IPS-NIHi11 (cell line): ENCODE measurements at places on chromosomes 3 and 15.

DNA sequence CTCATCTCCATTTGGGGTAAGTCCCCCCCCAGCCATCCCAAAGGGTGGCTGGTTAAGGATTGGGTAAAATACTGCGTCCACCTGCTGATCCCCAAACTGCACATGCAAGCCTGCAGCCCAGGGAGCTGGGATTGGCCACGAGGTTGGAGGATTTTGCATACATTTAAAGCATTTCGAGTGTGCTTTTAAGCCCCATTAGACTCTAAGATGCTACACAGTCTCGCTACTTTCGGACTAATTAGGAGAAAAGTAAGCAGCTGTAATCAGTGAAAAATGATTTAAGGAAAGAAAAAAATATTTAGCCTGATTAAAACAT lies 23.9 kb downstream of the SLC6A6 start:
- no peak for DNase-seq

GRCh38 chr3:196232154-196232881 lies 16.0 kb downstream of the SLC51A start:
- DNase-seq, result no peak

GRCh38 chr3:144102421-144102820 lies 130.8 kb downstream of the DIPK2A start:
- no peak for DNase-seq

DNA sequence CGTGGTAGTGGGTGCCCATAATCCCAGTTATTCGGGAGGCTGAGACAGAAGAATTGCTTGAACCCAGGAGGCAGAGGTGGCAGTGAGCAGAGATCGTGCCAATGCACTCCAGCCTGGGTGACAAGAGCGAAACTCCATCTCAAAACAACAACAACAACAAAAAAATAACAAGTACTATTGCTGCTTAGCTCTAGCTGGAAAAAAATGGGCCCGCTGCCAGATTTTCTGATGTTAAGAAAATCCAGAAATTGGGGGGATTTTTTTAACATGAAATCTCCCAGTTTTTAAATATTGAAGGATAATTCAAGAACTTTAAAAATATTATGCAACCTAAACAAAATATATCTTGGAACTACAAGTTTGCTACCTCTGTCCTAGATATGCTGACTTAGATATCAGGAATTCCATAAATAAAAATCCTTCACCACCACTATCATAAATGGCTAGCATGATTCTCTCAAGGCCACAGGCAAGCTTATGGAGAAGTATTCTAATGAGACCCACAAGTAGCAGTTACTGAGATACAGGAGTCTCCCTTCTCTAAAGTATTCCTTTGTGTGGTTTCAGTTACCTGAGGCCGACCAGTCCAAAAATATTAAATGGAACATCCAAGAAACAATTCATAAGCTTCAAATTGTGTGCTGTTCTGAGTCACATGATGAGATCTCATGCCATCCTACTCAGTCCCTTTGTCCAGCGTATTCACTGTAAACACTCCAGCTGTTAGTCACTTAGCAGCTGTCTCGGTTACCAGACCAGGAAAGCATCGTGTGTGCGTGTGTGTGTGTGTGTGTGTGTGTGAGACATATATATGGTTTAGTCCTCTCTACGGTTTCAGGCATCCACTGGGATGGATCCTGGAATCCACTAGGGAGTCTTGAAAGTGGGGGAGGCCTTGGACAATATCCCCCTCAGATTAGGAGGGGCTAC lies 277.2 kb downstream of the TBL1XR1 start:
- no peak for DNase-seq

DNA sequence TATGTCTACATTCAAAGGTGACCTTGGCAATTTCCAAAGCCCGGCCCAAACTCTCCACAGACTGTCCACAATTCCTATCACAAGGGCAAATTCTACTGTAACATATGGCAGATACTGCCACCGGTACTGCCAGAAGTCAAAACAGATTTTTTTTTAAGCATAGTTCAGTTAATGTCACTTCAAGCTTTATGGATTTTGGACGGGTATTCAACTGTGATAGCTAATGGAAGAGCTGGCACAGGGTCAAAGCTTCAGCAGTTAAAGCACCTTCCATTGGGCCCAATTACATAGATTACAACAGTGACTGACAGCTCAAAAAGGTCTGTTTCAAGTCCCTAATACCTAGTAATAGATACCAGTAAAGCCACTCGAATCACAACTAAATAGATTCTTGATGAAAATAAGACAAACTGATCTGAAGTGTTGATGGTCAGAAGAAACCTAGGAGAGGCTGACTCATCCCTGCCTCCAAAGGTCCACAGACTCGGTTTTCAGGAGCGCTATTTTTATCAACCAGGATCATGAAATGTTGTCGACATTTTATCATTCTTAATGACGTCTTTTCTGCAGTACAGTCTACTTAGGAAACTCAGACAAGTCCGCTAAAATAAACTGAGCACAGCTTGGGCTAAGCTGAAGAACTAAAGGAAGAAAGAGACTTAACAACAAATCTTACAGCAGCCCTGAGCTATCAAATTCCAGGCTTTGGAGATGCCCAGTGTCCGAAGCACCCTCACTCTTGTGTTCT lies 38.7 kb downstream of the ANXA2 start:
- no peak for DNase-seq

- DNase-seq, result no peak
These were observed 74.9 kb downstream of the OCA2 start for GRCh38 chr15:28023933-28024888.

DNA sequence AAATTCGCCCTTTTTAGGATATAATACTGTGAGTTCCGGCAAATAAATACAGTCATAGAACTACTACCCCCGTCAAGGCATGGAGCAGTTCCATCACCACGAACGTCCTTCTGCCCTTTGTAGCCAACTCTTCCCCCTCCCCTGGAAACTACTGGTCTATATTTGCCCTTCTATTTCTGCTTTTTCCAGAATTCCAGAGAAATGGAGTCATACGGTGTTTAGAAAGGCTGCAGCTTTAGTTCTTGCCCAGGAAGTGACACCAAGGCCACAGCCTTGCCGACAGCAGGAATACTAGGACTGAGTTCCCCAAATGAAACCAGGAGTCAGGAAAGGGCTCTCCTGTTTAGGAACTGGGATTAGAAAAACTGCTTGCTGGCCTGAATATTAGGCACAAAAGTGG lies 291.2 kb downstream of the FAM43A start:
- DNase-seq, result no peak

DNA sequence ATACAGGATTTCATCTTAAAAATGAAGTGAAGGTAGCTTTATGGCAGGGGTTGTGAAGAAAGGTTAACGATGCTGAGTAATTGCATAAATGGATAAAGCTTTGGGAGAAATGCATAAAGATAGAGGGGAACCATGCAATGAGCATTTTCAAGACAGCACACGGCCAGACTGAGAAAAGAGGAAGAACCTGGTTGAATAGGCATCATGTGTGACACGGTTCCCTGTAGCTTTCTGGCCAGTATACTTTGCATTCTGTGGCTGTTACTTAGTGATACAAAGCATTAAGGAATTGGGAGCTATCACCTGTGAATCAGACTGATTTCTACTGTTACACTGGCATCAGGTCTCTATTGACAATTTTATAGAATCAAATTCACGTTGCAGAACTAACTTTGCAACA lies 33.3 kb downstream of the NR2C2 start:
- no peak for DNase-seq

DNA sequence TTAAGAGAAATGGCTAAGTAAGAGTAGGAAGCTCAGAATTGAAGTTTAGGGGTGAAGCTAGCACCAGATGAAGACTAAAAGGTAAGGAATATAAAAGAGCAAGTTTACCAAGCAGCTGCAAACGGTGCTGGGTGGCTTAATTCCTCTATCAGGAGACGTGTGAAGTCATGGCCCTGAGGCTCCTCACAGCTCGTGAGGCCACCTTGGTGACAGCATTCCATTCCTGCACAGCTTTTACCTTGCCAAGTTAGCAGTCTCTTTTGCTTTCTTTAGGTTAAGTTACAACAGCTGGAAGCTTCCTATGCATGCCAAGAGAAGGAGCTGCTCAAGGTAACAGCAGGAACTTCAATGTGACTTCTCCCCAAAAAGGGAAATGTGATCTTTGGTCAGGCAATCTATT lies 6.4 kb downstream of the TMCO5A start:
- no peak for DNase-seq

DNA sequence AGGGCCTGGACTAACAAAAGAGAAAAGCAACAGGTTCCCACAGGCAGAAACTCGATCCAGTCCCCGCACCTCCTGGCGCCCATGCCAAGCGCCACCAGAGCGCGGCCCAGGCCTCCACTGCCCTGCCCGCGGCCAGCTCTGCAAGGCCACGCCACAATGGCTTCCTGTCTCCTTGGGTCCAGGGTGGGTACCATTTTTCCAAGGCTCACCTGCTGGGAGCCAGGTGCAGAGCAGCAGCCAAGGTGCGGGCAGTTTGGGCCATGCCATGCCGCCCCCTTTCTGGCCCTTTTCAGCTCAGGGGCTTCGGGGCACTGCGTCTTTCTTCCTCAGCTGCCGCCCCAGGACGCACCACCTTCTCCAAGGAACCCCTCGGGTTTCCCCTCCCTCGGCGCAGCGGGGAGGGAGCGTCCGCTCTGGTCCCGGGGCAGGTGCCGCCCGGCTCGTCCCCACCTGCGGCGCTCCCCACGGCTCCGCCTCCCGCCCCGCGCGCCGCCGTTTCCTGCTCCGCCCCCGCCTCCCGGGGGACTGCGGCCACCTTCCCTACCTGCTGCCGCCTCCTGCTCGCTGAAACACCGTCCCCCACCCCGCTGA lies at the start of gene ILDR1:
Gene ILDR1, minus strand, starts transcription at position 437 of the 591 bp plus-strand sequence. Its CDS starts 170 bp downstream, at position 267.
- peak; percentile 84 for DNase-seq

GRCh38 chr3:194326968-194327217 lies 24.2 kb downstream of the CPN2 start:
- no peak for DNase-seq

GRCh38 chr3:38047896-38048295 lies 8.9 kb downstream of the DLEC1 start:
- DNase-seq, result no peak

GRCh38 chr3:127013758-127014535 lies 31.0 kb downstream of the PLXNA1 start:
- no peak for DNase-seq

GRCh38 chr3:45865563-45865962 lies 20.8 kb upstream of the CCR9 start:
- no peak for DNase-seq

GRCh38 chr3:6935970-6936369 lies 75.1 kb downstream of the GRM7 start:
- no peak for DNase-seq

DNA sequence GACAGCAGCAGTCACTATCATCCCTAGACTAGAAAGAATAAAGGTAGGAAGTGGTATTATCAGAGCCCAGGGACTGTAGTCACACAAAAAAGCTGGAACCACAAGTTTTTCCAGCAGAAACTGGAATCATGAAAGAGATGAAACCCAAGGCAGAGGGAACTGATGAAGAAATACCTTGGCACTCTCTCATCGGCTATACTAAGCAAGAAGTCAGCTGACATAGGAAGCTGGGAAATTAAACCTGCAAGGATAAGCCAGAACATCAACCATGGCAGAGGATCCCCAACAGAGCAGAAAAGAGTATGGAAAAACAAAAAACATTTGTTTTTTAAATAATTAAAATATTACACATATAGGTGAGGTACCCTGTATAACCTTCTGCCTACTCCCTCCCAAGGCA lies 86.5 kb downstream of the AQR start:
- DNase-seq, result no peak

- no peak for DNase-seq
These were observed 13.6 kb upstream of the DAG1 start for GRCh38 chr3:49456466-49456865.

DNA sequence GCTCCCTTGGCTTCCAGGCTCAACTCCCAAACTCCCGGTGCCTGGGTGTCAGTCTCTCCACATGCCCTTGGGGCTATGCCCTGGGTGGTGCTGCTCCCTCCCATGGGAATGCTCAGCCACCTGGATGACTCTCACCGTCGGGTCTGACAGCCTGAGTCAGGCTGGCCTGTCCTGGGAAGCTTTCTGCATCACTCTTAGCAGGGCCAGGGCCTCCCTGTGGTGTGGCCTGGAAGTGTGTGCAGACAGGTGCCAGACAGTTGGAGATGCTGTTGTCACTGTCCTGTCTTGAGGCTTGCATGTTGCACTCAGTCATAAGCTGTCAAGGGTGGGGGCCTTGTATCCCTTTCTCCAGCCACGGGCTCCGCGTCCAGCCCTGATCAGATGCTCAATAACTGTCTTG lies 71.7 kb downstream of the GABRG3 start:
- no peak for DNase-seq

- no peak for DNase-seq
These were observed 64.5 kb upstream of the LRIG1 start for GRCh38 chr3:66565301-66565700.

GRCh38 chr3:170132335-170132734 lies 49.2 kb downstream of the PHC3 start:
- DNase-seq, result no peak

DNA sequence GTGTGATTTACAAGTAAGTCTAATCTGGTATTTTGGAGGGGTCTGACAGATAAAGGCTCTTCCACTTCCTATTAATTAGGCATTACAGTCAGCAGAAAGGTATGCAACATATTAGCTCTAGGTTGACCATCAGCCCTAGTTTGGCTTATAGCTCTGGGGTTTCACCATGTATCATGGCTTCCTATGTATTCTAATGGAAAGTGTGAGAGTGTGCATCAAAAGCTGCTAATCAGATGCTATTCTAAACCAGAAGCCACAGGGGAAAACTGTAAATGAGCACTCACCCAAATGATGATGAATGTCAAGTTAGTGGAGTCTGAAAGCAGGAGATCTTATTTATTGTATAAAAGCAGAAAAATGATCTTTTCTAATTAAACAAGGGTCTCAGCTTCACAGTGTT lies 149.2 kb upstream of the MITF start:
- no peak for DNase-seq

GRCh38 chr3:134232951-134233350 lies 17.7 kb downstream of the RYK start:
- DNase-seq, result no peak

- DNase-seq, result peak; percentile 27
These were observed 10.8 kb downstream of the PDHB start for GRCh38 chr3:58422756-58423325.

DNA sequence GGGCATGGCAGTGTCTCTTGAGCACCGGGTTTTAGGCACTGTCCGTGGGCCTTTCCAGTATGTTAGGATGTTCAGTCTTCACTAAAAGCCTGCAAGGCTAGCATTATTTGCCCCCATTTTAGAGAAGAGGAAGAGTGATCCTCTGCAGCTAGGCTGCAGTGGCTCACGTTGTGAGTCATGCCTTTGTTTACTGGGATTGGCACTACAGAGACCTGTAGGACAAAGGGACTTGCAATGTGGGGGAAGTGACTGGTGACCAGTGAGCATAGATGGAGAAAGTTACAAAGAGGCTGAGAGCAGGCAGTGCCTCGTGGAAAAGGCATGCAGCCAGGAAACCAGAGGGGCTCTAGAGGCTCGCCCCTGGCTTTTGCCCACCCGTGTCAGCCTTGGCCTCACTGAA lies 26.8 kb upstream of the CPNE9 start:
- DNase-seq, result no peak
